ENCODE measurements at places on chromosomes 2 and 18. TPM values are rescaled to one million over a fixed set of nuclear protein-coding genes. Genes with fewer than 3 reads are reported as not detected.

DNA sequence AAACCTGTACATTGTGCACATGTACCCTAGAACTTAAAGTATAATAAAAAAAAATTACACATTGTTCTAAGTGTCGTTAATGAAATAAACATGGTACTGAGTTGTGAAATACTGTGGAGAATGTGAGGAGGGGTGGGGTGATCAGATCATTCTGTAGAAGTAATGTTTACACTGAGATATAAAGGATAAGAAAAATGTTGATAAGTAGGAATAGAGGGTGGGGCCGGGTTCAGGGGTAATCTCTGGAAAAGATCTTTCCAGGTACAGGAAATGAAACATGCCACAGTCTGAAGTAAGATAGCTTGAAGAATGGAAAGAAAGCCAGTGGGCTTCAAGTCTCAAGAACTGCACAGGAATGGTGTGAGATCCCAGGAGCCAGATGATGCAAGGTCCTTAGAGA, 1482.4 kb downstream of the LRP1B start:
- DNase-seq, result no peak

- no peak for DNase-seq
Observed at GRCh38 chr2:79758042-79758441, 245.2 kb downstream of the CTNNA2 start.

- no peak for DNase-seq
Observed at GRCh38 chr18:77059294-77059916, 73.2 kb downstream of the MBP start.

DNA sequence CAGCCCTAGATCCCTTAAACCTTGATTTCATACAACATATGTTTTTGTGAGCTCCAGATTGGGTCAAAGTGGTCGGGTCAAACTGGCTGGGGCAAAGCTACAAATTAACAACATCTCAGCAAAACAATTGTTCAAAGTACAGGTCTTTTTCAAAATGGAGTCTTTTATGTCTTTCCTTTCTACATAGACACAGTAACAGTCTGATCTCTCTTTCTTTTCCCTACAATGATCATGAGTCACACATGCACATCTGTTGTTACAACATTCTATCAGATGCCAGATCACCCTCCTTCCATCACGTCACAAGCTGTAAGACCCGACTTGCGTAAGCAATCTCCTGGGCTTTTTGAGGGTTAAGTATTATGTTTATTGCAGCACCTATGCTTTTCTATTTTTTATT, 55.1 kb downstream of the RHOB start:
- DNase-seq, result no peak

GRCh38 chr18:63264871-63265270, 54.7 kb downstream of the BCL2 start:
- no peak for DNase-seq

DNA sequence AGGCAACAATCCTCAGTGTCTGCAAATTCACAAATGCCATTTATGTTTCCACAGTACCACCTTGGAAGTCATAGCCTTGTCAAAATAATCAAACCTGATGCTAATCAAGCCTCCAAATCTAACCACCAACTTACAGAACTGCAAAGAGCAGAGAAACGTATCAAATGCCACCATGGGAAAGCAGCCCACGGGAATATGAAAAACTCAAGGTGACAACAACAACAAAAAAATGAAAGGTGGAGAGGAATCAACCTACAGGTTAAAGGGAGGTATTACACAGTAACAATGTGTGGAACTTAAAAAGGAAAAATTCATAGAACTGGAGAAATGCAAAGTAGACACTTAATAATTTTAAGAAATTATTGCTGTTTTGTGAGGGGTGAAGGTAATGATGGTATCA, 46.7 kb downstream of the CD226 start:
- DNase-seq, result no peak

DNA sequence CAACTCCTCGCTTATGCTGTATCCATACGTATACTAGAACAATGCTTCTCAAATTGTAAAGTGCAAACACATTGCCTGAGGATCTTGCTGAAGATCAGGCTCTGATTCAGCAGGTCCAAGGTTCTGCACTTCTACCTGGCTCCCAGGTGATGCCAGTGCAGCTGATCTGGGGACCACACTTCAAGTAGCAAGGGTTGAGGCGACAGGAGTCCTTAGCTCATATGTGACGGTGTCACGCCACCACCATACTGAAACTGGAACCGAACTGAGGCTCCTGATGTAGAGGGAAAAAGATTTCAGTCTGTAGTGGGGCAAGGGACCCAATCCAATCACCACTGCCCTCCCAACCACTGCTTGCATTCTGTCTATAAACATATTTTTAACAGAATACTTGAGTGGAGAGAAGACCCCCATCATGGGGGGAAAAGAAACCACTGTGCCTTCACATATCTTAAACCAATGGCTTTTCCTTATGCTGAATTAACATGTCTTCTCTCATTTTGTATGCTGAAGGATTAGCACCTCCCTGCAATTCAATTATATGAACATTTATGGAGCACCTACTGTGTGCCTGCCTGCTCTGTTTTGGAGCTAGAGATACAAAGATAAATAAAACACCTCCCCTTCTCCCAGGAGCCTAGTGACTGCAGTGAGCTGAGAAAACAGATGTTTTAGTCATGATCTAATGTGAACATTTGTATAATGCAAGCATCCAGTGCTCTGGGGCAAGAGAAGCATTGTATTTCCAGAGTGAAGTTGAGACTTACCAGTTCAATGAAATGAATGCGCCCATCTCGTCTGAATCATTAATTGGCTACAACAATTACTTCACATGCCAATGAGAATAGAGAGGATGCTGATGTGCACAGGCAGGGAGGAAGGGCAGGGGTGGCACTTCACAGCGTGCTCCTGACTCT, 6.6 kb upstream of the ASAP2 start:
- no peak for DNase-seq

GRCh38 chr2:100520224-100520623, 42.6 kb upstream of the PDCL3 start:
- no peak for DNase-seq

- no peak for DNase-seq
Observed at GRCh38 chr2:159711562-159712142, 654 bp upstream of the MARCHF7 start.

DNA sequence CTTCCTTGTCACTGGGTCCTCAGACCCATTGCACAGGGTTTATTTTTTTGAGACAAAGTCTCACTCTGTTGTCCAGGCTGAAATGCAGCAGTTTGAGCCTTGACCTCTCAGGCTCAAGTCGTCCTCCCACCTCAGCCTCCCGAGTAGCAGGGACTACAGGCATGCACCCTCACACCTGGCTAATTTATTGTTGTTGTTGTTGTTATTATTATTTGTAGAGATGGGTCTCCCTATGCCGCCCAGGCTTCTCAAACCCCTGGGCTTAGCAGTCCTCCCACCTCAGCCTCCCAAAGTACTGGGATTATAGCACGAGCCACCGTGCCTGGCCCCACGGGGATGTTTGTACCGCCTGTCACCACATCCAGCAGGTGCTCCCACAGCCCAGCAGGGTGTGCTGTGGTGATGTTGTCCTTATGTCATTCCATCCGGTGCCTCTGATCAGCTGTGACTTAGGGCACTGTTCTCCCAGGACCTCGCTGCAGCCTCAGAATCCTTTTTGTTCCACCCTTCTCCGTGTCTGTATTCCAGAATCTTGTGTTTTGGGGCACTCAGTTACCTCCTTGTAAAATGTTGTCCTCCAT, 182.3 kb downstream of the INO80D start:
- no peak for DNase-seq

DNA sequence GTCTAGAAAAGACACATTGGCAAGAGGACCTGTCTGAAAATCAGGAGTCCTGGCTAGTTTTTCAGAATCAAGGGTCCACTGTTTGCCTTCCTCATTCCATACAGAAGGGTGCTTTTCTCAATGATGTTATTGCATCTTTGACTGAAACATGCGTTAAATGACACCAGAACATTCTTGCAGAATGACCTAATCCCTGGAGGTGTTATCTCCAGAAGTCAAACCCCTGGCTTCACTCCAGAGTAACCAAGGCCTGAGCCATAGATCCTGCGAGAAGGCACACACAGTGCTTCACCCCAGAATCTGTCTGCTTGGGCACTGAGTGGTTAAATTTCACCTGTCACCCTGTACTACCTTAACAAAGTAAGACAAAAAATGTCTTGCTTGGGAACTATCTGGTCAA, 1055.2 kb upstream of the FANCL start:
- no peak for DNase-seq

DNA sequence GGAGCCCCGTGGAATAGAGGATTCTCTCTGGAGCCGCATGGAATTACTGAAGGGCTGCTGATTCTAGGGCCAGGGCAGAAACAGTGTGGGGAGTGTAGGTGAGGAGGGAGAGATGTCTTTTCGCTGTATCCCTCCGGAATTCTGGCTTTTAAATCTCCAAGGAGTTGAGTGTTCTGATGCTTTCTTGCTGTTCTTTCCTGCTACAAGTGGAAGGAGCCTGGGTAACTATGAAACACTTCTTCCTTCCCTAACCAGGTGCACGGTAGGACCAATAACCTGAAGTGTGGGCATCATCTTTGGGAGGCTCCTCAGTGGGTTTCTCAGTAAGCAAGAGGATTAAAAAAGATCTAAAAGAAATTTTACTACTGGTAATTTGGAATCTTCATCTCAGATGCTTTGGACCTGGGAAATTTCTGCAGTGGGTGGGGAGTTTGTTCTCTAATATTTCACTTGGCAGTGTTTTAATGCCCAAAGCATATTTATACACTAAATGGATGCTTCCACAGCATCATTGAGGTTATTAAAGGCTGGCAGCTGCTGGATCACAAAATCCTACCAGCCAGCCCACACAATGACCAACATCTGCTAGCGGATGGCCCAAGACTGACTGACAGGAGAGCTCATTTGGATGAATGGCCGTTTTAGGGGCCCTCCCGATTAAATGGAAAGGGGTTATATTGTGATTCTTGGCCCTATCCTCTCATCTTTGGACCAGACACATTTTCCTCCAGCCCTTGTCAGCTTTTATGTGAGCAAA, 2.1 kb downstream of the EML6 start:
- no peak for DNase-seq

DNA sequence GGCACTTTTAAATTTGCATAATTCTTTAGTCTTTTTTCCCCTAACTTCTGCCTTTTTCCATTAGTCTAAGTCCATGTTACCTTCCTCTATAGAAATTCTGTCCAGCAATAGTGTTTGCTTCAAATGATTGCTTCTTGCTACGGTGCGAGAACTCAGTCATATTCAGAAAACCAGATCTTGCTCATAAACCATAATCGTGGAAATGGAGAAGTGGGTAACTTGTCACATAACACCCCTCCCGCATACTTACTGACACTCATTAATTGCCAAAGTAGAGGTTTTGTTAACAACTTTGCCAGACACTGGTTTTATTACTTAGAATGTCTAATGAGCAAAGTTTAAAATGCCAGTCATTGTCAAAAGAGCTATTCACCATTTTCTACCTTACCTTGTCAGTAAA, 94.3 kb upstream of the TWSG1 start:
- no peak for DNase-seq

DNA sequence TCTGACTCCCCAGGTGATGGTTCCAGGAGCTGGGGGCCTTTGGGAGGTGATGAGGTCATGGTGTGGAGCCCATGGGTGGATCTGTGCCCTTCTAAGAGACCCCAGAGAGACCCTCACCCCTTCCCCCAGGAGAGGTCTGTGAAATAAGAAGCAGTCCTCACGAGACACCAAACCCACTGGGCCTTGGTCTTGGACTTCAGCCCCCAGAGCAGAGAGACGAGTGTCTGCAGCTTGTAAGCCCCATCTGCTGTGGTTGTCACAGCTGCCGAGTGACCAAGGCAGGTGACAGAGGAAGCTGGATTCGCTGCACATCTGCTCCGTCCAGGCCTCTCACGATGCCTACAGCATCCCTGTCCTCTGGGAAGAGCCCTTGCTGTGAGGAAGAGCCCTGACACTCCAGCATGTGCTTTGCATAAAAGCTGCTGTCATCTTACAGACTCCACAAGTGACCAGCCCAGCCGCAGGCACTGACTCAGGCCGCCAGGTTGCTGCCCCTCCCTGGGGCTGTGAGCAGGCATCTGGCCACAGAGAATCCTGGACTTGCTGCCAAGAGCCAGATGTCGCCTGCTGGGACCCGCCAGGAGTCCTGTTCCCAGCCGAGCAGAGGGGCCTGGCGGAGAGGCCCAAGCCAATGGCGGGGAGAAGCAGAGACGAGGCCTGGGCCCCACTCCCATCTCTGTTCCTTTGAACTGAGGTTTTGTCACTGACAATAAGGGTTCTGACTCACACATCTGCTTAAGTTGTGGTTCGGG, 150.8 kb downstream of the PXDN start:
- no peak for DNase-seq

- no peak for DNase-seq
Observed at GRCh38 chr18:53771664-53772063, 452.8 kb downstream of the MBD2 start.

DNA sequence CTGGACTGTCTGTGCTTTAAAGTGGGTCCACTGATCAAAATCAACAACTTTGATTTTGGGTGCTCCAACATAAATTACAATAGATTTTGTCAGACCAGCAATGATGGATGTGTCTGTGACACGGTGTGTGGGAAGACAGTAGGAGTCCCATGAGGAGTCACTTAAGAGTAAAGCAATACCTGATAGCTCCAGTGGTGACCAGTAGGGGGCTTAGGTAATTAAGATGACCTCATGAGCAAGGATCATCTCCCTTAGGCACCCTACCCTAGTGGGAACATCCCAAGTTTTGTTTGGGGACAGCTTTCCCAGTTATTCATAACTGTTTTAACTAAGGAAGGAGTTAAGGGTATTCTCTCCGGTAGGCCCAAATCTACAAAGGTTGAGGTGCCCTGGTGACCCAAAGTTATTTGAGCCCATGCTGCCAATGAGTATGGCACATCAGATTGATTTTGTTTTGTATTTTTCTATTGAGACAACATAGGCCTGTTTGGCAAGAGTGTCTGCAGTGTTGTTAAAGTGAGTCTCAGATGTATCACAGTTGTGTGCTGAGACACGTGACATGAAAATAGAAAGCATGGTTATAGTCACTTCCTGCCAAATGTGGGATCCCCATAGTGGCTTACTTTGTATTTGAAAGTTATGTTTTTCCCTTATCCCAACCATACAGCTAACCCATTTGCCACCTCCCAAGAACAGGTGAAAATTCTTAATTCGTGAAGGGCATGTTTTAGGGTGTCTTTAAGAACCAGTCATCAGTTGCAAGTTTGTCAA, 1337.6 kb upstream of the SLC39A10 start:
- no peak for DNase-seq

DNA sequence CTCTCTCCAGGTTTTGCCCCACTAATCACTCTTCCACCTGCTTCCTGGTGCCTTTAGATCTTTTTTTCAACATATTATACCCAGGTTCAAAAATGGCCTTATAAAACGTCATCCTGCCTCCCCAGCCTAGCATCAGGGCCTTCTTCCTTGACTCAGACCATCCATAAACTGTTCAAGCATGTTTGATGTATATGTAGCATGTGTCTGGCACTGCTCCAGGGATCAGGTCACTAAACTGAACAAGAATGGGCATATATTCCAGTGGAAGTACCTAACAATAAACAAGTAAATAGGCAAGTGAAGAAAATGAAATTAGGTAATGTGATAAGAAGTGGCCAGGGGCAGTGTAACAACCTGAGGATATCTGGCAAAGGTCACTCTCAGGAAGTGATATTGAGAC, 141.2 kb downstream of the TRIB2 start:
- no peak for DNase-seq

The TRIM43B gene
- not detected for total RNA-seq

The FNDC4 gene
- 10.6 TPM for total RNA-seq

The CPLX4 gene
- not detected for total RNA-seq

Data from tibial nerve (tissue), 4 donors.